NCI-H1092 (cell line): ENCODE measurements at places on chromosomes 6 and 20.

DNA sequence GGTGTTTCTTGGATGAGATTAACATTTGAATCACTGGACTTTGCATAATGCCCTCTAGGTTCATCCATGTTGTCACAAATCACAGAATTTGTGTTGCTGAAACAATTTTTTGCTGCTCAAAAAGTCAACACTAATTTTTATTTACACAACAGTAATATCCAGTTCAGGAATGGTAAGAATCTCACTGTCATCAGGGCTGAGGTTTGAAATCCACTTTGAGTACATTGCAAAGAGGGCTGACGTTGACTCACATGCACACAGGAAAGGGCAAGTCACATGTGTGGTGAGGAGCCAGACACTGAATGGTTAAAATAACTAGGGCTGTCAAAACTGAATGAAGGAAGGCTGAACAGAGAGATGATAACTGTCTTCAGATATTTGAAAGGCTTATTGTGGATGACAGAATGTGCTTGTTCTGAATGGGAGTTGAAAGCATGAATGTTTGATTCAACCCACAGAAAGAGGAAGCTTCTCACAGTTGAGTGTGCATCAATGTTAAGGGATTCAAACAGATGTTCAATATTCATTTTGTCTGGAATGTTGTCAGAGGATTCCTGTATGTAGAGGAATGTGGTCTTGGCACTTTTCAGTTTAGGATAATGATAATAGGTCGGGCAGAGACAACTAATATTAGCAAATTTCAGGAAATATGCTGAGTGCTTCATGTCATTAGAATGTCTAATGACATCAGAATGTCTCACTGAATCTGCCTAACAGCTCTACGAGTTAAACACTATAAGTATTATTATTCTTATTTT, 3.6 kb upstream of the ADGRG6 start:
- no peak for DNase-seq

DNA sequence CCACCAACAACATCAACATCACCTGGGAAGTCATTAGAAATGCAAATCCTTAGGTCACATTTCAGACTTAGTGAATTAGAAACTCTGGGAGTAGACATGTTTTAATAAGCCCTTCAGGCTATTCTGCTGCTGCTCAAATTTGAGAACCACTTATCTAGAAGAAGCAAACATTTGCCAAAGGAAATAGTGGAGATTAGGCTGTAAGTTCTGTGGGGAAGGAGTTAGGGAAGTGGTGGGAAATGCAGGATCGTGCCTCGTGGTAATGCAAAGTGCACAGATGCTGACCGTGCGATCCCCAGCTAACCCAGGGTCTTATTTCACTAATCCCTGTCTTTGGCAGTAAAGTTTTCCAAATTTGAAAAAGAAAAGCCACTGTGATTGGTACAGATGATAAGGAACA, 328.5 kb downstream of the EPM2A start:
- DNase-seq = no peak

GRCh38 chr6:167824591-167825331, 1.9 kb upstream of the AFDN start:
- DNase-seq = no peak

- DNase-seq = no peak
Measured at GRCh38 chr6:99014061-99014460, 66.3 kb upstream of the FBXL4 start.

GRCh38 chr20:1846341-1846740, 48.9 kb upstream of the SIRPA start:
- DNase-seq = no peak

DNA sequence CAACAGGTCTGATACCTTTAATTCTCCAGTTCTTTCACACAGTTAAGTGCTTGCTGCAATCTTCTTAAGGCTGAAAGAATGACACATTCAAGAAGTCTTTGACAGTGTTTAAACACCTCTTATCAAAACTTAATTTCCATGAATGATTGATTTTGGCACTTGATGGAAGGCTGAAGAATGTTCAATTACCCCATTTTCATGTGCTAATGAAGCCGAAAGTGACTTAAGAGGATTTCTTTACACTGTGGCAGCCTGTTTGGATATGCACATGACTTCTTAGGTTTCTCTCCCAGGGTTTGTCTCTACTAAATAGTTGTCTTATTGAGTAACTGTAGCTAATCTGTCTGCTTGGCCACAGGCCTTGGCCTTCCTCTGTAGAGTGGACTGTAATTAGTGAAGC, 81.1 kb upstream of the PRDM1 start:
- DNase-seq = no peak

DNA sequence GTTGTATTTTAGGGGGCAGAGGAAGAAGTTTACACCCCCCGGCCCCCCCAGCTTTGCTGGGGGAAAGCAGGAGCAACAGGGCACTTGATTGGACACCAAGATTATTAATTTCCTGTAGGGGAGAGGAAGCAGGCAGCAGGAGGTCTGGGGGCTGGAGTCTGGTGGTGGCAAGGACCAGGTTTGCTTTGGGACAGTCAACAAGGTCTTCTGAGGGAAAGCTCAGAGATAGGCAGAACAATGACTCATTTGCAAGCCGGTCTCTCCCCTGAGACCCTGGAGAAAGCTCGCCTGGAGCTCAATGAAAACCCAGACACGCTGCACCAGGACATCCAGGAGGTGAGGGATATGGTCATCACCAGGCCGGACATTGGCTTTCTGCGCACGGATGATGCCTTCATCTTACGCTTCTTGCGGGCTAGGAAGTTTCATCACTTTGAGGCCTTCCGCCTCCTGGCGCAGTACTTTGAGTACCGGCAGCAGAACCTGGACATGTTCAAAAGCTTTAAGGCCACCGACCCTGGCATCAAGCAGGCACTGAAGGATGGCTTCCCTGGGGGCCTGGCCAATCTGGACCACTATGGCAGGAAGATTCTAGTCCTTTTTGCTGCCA, 1.6 kb downstream of the CLVS2 start:
- DNase-seq = no peak

- no peak for DNase-seq
Measured at GRCh38 chr6:43287717-43288679, 10.1 kb upstream of the SLC22A7 start.

GRCh38 chr6:47303861-47304260, 5.8 kb downstream of the TNFRSF21 start:
- no peak for DNase-seq

DNA sequence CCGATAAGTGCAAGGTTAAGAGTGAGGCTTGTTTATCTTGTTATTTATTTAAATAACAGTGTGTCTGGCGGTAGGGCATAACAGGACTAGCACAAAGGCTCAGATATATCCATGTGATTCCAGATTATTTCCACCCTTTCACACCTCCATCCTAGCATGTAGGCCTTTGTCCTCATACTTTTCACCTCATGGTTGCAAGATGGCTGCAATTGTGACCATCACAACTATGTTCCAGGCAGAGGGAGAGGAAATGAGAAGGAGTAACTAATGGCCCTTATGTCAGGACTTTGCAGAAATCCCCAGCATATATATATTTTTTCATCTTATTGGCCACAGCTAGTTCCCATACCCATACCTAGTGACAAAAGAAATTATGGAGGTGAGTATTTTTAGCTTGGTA, 23.5 kb upstream of the RALY start:
- DNase-seq = no peak

- DNase-seq = no peak
Measured at GRCh38 chr6:70663881-70664466, 3.7 kb upstream of the SMAP1 start.
